Right forelimb (tissue), 1 donor: ENCODE measurements at places on chromosomes 16 and 17.

DNA sequence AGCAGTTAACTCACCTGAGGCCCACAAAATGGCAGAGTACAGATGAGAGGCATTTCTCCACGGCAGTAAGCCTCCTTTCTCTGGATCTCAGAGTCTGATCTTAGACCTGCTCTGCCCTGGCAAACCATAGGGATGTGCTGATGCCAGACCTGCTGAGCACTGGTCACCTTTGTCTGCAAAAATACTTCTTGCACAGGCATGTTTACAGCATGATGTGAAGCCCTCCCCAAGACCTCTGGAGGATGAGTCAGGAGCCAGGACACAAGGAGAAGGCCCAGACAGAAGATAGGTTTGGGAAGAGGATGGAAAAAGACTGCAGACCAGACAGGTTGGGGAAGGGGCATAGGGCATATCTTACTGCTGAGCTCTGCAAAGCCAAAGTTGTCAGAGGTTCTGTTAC lies 426.6 kb downstream of the PMP22 start:
- DNase-seq = no peak

GRCh38 chr16:30958175-30959079 lies 873 bp downstream of the SETD1A start:
- DNase-seq = no peak

- peak; percentile 87 for DNase-seq
Measured at GRCh38 chr17:37489197-37490001, at the start of gene DUSP14. Gene DUSP14, plus strand, starts transcription at chr17:37489891. Its CDS starts 22,382 bp downstream, at chr17:37512273.

- DNase-seq = no peak
Measured at GRCh38 chr17:2909175-2909845, 113.1 kb downstream of the RAP1GAP2 start.

GRCh38 chr17:6420173-6420641 lies 14.7 kb downstream of the AIPL1 start:
- DNase-seq = no peak

- no peak for DNase-seq
Measured at GRCh38 chr17:63438092-63439051, 7.7 kb downstream of the CYB561 start.

DNA sequence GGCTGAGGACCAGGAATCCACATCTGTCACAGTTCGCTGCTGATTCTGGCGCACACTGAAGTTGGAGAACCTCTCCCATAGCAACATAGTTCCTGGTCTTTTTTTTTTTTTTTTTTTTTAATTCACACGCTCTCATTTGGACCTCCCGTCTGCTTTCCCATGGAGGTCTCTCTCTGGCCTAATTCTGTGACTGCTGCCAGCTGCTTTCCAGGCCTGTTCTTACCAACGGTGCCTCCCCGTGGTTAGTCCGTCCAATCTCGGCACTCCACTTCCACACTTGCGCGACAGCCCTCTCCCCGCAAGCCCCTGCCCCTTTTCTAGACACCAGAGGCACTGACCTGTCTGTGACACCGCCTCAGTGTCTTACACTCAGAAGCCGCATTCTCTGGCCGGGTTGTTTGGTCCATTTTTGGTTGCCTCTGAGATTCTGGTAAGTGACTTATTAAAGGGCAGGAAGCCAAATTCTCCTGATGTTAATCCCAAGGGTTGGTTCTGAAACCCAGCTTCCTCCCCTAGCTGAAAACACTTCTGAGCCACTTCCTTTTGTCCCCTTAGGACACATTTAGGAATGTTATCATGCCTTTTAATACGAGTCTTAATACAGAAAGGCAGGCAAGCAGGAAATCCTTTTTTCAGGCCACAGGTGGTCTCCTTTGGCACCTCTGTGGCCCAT lies 1.1 kb upstream of the AKTIP start:
- DNase-seq = peak; percentile 73

DNA sequence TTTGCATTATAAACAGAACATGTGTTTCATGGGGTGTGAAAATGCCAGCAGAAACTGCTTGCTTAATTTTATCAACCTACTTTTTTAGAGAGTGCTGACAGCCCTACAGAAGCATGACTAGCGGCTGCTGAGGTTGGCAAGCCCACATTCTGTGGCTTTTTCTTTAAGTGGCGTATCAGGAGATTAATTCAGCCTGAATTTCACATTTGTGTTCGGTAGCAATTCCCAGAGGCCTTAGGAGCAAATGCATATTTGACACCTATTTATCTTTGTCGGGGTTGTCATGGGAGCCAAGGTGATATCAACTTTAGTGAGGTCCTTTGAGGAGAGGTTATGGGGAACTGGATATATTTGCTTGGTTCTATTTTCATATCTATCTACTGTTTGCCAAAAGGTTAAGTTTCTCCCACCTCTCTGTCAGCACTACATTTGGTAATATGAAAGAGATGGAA lies 140.9 kb downstream of the KCNJ2 start:
- DNase-seq = no peak

GRCh38 chr16:67419502-67419901 lies 3.2 kb upstream of the ZDHHC1 start:
- DNase-seq = no peak

GRCh38 chr16:11155284-11155806 lies 100.7 kb downstream of the SOCS1 start:
- no peak for DNase-seq

GRCh38 chr16:4082474-4083044 lies 33.7 kb downstream of the ADCY9 start:
- no peak for DNase-seq

DNA sequence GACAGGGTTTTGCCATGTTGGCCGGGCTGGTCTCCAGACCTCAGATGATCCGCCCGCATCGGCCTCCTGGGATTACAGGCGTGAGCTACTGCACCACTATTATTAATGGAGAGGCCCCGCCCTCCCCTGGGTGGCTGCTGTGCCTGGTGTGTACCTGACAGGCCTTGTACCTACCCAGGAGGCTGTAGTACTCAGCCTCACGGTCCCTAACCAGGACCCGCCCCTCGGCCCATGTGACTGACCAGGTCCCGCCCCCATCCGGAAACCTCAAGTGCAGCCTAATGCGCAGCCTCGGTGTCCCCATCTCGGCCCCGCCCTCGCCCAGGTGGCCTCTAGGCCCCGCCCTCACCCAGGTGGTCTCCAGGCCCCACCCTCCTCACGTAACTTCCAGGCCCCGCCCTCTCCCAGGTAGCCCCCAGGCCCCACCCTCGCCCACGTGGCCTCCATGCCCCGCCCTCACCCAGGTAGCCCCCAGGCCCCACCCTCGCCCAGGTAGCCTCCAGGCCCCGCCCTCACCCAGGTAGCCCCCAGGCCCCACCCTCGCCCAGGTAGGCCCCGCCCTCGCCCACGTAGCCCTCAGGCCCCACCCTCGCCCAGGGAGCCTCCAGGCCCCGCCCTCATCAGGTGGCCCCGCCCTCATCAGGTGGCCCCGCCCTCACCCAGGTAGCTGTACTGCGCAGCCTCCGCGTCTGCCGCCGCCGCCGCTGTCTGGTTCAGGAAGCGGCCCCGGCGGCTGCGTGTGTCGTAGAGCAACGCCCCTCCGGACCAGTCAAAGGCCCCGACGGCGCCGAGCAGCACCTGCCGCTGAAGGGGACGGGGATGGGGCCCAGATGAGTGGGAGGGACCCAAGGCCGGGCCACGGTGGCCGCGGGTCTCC lies 31.0 kb downstream of the HASPIN start:
- no peak for DNase-seq

DNA sequence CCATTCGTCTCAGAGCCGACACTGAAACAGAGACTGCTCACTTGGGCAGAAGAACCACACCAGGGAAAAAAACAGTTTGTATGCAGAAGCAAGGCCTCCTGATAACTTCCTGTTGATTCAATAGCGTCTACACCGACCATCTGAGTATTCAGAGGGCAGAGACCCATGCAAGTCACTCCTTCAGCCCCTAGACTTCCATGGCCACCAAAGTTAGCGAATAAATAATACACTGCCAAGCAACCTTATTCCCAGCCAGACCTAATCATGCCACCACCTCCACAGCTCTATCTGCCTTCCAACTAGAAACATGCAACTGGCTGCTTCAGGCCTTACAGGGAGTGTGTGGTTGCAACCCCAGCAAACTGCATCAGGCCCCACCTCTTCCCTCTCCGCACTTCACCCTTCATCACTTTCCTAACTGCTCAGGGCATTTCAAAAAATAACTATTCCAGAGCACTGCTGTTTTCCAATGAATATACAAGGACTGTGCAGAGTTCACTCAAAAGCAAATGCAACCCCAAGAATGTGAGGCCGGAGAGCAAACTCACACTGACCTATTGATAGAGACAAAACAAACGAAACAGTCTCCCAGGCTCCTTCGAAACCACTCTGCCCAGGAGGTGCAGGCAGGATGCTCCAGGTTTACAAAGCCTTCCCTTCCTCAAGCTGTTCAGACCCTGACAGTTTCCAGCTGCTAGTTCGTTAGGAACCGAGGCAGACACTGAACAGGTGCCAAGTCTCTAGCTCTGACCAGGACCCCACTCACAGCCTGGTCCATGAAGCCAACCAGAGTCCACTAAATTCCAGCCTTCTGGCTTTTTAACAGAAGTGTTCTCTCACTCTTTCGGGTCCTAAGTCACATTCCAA lies 3.6 kb downstream of the USP7 start:
- no peak for DNase-seq

DNA sequence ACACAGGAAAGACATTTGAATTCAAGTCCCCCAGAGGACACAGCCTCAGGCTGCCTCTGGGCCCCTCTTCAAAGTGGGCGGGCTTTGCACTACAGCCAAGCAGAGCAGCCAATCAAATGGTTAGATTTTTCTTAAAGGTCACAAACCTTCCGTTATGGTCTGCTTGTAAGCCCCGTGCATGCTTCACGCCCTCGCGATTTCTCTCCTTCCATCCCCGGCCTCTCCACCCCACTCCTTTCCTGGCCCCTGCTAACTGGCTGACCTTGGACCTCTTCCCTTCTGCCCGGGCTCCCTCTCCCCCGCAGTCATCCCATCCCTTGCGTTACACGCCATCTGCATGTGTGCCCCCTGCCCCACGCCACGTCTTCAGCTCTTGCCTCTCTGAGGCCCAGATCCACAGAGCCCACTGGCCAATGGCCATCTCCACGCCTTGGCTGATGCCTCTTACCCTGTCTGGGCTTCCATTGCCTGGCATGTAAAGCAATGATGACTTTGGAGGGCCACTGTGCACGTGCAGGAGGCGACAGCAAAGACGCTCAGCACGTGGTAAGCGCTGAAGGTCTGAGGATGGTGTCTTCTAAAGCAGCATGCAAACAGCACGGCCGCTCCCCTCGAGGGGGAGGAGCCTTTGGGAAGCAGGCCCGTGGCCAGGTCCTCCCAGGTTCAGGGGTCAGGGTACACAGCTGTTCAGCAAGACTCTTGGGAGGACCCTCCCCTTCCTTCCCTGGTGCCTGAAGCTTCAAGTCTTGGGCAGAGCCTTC lies 86.8 kb downstream of the ZDHHC7 start:
- peak; percentile 79 for DNase-seq

DNA sequence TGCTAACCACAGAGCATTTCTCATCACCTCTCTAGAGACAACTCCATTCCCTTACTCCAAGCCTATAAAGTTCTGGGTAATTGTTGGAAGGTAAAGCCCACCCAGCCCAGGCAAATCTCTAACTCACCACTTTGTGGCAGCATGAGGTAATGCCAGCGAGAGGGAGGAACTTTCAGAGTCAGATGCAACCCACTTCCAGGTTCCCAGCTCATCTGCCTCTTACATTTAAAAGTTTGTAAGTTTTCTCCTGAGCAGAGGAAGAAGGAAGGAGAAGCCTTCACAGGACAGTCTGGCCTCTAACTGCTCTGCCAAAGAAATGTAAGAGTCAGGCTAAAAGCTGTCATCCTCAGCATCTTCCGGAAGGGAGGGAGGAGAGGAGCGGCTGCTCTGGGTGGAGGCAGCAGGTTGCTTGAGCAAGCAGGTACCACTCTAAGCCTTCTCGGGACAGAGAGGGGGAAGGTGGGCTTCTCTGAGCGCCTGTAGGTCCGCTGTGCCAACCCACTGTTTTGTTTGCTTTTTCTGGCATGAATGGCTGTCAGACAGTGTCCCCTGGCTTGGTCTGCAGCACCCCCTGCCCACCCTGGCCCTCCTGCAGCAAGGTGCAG lies 1.0 kb downstream of the ZNF319 start:
- no peak for DNase-seq

DNA sequence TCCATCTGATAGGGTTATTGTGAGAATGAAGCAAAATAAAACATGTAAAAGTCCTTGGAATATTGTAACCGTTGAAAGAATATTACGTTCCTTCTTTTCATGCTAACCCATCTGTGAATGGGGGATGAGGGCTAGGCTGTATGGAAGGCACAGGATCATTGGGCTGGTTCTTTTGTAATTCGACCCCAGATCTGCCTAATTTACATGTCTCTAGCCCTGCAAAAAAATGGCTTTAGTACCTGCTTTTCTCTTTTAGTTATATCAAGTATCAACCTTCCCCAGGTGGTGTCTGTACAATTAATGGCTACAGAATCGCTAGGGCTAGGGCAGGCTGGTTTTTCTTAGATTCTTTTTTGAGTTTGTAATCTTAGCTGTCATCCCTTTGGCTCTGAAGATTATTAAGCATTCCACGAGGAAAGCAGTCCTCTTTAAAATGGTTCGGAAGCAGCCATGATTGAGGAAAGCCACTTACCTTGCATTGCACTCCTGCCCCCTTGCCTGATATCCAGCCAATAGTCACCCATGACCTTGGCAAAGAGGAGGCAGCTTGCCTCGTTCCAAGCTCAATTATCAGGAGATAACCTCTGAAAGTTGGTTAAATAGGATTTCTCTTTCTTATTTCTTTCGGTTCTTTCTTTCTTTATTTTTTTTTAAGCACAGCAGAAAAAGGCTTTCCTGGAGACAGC lies 153.9 kb upstream of the ZKSCAN2 start:
- DNase-seq = no peak

DNA sequence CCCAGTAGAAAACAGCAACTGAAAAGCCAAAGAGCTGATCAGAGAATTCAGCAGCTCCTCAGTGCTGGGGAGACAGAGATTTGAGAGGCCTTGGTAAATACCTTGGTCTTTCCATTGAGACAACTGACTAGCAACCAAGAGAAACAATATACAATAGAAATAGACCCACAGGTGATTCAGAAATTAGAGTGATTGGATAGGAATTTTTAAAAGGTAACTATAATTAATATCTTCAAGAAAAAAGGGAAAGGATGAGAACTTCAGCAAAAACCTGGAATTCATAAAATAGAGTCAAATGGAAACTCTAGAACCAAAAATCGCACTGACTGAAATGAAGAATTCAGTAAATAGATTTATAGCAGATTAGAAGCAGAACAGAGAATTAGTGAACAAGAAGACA lies 32.5 kb upstream of the ITGAX start:
- DNase-seq = no peak
